ENCODE measurements at places on chromosomes 16 and 17.
A peak's percentile ranks its signal among the peaks of the same experiment; 100 is the strongest.

- no peak for DNase-seq
Measured at GRCh38 chr17:49247944-49248343, 17.4 kb upstream of the PHOSPHO1 start.

GRCh38 chr16:66389256-66390176 lies 23.0 kb downstream of the CDH5 start:
- DNase-seq = no peak

DNA sequence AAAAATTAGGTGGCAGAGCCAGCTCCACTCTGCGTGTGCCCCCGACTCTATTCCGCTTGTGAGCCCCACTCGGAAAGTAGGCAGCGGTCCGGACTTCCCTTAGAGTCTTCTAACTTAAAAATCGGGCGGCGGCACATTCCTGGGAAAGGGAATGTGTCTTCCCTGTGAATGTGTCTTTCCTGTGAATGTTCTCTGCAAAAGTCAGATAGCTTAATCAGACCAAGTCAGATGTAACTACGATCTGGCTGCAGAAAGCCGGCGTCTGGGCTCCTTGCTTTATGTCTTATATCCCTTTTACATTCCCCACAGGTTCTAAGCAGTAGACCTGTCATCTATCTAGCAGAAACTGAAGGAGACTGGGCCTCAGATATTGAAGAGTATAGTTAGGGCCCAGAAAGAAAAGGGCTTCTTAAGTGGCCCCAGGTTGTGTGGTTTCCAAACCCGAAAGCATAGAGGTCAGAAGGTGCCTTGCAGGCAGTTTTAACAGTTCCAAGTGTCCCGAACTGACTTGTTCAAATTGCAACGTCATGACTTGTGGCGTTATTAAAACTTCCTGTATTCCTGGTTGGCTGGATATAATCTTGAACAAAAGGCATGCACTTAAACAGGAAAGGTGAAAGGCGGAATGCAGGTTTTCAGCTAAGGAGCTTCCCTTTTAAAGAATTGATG lies 601 bp downstream of the PHKB start:
- peak; percentile 1 for DNase-seq

DNA sequence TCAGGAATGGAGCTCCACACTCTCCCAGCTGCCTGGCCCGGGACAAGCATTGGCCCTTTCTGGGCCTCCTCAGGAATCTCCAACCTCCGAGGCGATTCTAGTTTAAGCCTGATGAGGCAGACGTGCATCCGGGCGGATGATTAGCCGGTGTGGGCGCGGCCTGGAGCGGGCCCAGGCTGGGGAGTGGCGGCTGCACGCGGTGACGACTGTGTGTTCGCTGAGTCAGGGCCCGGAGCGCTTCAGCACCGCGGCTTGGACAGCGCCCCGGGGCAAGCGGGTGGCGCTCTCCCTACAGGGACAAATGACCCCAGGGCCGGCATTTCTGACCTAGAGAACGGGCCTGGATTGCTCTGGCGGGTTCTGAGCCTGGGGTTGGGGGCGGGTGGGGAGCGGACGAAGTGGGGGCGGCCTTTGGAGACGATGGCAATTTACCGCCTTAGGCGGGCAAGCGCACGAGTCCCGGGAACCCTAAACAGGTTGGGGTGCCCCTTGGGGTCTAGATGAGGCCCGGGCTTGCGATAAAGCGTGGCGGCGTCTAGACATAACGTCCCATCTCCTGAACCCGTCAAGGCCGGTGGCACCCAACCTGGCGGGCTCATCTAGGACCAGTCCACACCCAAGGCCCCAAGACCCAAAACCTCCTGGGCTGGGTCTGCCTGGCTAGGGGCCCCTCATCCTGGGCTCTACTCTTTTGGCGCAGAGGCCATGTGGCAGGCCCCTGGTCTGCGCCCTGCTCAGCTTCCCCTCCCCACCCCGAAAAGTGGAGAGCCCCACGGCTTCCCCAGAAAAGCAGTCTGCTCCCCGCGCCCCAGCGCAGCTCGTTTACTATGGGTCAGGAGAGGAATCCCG lies 22.3 kb upstream of the ZNHIT3 start:
- no peak for DNase-seq

- no peak for DNase-seq
Measured at GRCh38 chr17:59876107-59876506, 16.6 kb downstream of the TUBD1 start.

- DNase-seq = no peak
Measured at GRCh38 chr16:1543085-1543896, 9.8 kb downstream of the TMEM204 start.

GRCh38 chr16:72467157-72467759 lies 295.3 kb upstream of the PMFBP1 start:
- peak; percentile 43 for DNase-seq

DNA sequence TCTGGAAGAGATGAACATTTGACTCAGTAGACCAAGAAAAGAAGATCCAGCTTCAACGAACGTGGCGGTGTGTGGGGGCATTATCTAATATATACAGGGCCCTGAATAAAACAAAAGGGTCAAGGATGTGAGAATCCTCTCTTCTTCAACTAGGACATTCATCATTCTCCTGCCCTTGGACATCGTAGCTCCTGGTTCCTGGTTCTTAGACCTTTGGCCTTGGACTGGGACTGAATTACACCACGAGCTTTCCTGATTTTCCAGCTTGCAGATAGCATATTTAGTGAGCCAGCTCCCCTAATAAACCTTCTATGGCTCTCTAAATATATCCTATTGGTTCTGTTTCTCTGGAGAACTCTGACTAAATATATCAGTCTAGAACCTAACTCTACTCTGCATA lies 29.5 kb upstream of the HELZ start:
- no peak for DNase-seq

DNA sequence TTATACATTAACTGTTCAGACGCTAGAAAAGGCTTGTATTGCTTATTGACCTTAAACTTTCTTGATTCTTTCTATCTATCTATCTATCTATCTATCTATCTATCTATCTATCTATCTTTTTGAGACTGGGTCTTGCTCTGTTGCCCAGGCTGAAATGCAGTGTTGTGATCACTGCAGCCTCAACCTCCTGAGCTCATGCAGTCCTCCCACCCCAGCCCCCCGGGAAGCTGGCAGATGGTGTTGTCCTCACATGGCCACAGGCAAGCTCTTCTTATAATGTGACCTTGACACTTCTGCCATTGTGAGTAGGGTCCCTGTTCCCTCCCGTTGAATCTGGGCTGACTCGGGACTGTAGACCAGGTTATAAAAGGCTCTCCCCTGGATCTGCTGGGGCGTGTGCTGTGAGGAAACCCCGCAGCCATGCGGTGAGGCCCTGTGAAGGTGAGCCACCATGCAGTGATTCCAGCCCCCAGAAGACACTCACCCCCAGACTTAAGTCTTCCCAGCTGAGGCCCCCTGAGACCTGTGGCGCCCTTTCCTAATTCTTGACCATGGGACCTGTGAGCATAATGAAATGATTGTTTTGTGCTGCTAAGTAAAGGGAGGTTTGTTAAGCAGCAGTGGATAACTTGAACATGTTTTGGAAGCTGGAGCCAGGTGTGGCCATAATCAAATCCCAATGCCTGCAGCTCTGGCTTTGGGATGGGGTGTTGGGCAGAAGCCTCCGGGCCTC lies 54.3 kb downstream of the RPTOR start:
- DNase-seq = no peak

DNA sequence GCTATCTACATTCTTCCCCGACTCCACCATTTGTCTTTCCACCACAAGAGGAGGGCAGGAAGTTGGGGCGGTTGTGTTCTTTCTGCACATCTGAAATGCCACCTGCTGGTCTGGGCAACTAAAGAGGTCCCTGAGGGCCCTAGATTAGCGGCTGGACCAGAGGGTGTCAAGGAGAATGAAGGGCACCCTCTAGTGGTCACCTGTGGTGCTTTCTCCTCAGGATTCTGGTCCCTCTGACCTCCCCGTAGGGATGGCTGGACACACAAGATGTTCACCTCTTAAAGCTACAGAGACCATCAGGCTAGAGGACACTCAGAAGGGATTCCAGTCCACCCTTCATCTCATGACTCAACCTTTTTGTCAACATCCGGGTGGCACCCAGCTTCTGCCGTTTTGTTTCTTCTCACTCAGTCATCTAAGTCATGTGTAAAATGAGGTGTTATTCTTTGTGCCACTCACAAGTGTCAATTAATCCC lies 2.9 kb upstream of the SCIMP start:
- DNase-seq = no peak

DNA sequence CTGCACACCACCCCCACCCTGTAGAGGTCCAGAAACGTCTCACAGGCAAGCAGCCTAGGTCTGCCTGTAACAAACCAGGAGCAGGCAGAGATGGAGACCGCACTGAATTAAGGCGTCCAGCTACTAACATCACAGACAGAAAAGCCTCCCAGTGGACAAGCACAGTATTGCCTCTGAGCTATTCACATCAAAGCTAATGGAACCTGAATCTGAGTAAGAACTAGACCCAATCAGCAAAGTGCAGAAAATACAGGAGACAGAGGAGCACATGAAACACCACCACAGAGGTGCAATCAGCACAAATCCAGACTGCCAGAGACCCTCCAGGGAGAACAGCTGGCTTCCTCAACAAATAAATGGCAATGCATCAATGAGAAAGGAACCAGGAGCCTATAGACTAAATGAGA lies 22.2 kb upstream of the PEMT start:
- DNase-seq = peak; percentile 68

- no peak for DNase-seq
Measured at GRCh38 chr17:18917506-18918032, 34.4 kb upstream of the SLC5A10 start.

DNA sequence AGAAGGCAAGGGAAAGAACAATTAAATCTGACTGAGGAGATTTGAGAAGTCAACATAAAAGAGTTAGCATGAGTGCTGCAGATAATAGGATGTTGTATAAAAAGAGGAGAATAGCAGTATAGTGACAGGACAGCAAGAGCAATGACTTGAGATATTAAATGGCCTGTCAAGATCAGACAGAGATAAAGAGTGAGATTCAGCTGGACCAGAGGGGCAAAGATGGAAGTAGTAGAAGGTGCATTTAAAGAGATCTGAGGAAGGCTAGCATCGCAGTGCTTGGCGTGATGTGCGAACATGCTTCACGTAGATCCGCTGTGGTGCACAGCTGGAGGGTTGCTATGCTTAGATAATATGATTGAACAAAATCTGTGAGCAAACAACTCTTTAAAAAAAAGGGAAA lies 1422.6 kb upstream of the CDH8 start:
- DNase-seq = no peak

DNA sequence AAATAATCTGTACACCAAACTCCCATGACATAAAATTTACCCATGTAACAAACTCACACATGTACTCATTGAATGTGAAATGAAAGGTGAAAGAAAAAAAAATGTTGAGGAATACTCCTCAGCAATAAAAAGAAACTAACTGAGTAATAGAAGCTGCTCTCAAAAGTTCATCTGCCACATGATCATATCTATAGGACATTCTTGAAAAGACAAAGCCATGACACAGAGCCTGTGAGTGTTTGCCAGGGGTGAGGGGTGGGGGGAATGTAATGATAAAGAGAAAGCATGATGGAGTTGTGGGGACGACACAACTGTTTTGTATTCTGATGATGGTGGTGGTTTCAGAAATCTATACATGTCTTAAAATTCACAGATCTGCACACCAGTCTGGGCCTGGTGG lies 52.2 kb upstream of the TMC5 start:
- no peak for DNase-seq

- no peak for DNase-seq
Measured at GRCh38 chr16:27826893-27827289, 236.6 kb downstream of the GSG1L start.

DNA sequence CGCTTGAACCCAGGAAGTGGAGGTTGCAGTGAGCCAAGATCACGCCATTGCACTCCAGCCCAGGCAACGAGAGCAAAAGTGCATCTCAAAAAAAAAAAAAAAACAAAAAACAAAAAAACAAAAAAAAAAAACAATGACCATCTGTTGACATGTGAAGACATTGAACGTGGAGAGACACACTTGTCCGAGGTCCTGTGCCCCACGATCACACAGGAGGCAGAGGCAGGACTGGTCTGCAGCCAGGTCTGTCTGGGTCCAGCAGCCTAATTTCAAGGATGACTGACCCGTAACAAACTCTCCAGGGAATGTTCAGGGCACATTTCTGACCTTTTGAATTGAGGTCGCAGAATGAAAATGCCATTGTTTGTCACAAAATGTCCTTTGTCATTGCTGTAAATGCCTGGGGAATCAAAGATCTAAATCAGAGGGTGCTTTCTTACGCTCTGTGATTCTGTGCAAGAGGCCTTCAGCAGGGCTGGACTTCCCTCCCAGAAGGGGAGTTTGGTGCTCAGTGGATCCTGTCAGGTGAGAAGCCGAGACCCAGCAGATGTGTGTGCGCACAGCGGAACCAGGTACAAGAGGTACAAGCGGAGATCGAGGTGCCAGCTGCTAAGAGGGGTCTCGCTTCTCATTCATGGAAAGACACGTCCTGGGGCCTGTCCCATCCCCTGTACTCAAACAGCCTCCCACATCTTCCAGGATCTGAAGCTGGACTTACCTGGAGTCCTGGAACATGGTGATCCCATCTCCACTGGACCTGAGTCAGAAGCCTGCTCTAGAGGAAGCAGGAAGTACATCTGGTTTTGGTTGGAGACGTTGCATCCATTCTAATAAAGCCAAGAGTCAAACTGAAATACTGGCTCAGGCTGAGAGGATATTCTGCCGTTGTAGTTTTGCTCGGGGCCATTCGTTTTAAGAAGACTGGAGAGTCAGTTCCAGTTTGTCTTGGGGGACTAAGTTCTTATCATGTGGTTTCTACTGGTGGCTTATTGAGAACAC lies 95.8 kb downstream of the IRF8 start:
- DNase-seq = no peak

- DNase-seq = peak; percentile 23
Measured at GRCh38 chr16:48003206-48003907, 152.4 kb downstream of the ABCC12 start.

- DNase-seq = no peak
Measured at GRCh38 chr17:16534236-16534635, 34.8 kb downstream of the ZNF287 start.

- no peak for DNase-seq
Measured at GRCh38 chr17:70093163-70093562, 18.1 kb downstream of the KCNJ16 start.

- no peak for DNase-seq
Measured at GRCh38 chr16:79645701-79646100, 45.2 kb upstream of the MAF start.

DNA sequence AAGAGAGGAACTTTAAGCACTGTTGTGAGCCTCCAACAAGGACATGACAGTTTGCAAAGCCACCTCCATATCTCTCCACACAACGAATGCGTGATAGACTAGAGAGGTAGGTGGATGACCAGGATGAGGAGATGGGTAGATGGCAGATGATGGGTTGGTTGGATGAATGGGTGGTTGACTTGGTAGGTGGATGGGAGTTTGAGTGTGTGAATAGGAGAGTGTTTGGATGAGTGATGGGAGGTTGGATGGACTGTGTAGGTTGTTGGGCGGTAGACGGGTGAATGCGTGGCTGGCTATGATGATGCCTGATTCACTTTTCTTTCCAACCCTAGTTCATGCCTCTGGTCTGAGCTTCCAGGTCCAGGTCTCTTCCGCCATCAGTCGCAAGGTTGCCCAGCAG lies 4.1 kb downstream of the CDH16 start:
- no peak for DNase-seq

GRCh38 chr16:84339311-84339710 lies 29.0 kb upstream of the ATP2C2 start:
- DNase-seq = peak; percentile 94

- no peak for DNase-seq
Measured at GRCh38 chr16:67533024-67533560, 4.5 kb downstream of the RIPOR1 start.

- DNase-seq = no peak
Measured at GRCh38 chr16:8887952-8888560, 5.9 kb downstream of the LITAFD start.

GRCh38 chr17:12866244-12866643 lies 76.9 kb downstream of the ARHGAP44 start:
- no peak for DNase-seq

- DNase-seq = no peak
Measured at GRCh38 chr17:1153795-1154546, 25.8 kb downstream of the ABR start.
